ENCODE measurements at places on chromosomes 7 and 10. TPM values are rescaled to one million over a fixed set of nuclear protein-coding genes. Genes with fewer than 3 reads are reported as not detected.

GIMAP7 gene
- 48.4 TPM for total RNA-seq

GRCh38 chr10:129677377-129677927, 210.4 kb downstream of the MGMT start:
- DNase-seq, result no peak

RAPGEF5 gene
- not detected for total RNA-seq

DNA sequence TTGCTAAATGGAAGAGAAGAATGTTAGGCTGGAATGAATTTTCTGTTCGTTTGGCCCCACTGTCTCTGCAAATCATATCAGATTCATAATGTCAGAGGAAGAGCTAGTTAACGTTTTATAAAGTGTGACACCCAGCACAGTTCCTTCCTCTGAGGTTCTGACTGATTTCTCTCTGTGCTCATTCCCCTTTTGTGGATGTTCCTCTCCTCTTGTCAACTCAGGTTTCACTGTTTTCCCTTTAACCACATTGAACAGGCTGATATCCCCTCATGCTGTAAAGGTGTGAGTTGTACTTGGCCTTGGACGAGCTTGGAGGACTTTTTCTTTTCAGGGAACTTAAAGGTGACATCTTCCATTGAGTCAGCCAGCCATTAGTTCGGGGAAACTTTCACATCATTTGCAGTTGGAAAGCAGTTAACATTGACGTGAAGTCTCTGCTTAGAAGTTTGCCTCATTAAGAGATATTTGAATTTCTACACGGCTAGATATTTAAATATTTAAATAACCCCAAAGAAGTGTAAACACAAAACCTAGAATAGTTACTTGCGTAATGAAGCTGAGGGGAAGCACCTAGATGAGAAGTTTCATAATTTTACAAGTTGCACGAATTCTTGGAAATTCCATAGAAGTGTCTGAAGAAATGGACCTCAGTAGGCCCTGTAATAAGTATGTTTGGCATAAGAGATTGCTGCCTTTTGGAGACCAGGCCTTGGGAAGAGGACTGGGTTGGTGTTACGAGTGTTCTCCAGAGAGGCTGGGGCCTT, 101.5 kb upstream of the EGR2 start:
- DNase-seq, result no peak

DNA sequence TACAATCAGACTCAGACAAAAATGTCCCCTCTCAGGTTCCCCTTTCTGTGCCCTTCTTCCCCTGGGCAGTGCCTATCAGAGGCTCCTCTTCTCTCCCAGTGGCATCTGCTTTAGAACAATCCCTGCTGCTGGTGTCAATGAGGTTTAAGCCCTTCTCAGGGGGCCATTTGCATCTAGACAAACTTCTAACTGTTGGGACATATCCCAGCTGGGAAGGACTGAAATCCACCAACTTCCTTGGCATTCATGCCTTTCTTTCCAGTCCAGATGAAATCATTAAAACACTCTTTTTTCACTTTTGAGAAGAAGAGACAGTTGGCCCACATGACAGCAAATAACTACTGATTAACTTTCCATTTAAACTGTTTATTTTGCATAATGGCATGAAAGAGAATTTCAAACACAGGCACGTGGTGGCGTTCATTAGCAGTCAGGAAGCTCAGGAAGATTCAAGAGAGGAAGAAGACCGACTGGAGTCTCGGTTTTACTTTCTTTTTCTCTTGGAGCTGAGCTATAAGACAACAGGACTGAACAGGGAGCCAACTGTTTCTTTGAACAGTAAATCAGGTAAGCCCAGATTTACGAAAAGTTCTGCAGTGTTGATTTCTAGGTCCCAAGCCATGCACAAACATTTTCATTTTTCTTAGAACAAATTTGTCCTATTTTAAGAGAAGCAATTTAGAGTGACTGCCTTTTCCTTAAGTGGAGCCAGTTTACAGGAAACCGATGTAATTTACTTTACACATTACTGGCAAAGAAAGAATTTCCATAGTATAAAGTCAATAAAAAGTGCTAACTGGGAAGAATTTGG, at the start of gene GIMAP2:
GIMAP2 (plus strand) TSS at position 488 of the 811 bp plus-strand sequence. CDS start 1,354 bp downstream, outside the sequence.
- peak; percentile 48 for DNase-seq

- no peak for DNase-seq
Measured at GRCh38 chr7:34160261-34160752, 255.0 kb downstream of the BMPER start.

GRCh38 chr10:47409171-47409865, 25.2 kb upstream of the ZNF488 start:
- DNase-seq, result no peak
